ENCODE measurements at places on chromosomes 12 and 14. TPM values are rescaled to one million over a fixed set of nuclear protein-coding genes. Genes with fewer than 3 reads are reported as not detected.

DNA sequence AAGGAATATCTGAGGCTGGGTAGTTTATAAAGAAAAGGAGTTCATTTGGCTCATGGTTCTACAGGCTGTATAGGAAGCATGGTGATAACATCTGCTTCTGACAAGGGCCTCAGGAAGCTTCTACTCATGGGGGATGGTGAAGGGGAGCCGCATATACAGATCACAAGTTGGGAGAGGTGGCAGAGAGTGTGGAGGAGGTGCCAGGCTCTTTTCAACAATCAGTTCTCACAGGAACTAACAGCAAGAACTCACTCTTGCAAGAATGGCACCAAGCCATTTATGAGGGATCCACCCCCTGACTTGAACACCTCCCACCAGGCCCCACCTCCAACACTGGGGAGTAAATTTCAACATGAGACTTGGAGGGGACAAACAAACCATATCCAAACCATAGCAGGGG, 3.5 kb upstream of the TSPAN11 start:
- no peak for DNase-seq

DNA sequence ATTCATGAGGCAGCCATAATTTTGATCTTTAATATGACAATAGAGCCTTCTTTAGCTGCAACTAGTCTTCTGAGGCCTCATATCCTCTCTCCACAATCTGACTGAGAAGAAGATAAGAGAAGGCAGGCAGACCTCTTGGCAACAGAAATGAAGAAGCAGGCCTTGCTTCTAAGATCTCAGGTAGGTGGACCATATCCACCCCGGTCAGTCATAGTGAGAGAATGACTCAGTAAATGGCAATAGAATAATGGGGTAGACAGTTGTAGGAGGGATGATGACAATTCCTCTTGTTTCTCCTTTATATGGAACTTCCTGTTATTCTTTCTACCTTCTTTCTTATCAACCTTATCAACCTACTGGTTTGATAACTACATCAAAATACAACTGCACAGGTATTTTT, 246.7 kb upstream of the G2E3 start:
- no peak for DNase-seq

GRCh38 chr12:65996146-65996545, 134.4 kb downstream of the LLPH start:
- no peak for DNase-seq

GRCh38 chr12:116525418-116526001, 33.7 kb upstream of the MAP1LC3B2 start:
- DNase-seq: peak; percentile 97

DNA sequence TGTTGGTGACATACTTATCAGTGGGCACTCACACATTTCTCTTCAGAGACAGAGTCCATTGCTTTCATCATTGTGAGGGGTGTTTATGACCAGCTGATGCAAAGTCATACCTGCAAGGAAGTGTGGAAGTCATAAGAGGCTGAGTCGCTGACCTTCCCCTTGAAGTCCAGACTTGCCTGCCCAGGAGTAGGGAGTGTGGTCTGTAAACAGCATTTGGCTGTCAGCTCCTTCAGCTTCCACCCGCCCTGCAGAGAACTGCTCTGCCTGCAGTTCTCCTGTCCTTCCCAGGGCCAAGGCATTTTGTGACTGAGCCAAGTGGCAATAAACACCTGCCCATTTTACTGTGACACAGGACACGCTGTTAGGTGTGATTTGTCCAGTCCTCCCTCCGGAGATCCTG, 801.3 kb downstream of the BCL11B start:
- DNase-seq: no peak

DNA sequence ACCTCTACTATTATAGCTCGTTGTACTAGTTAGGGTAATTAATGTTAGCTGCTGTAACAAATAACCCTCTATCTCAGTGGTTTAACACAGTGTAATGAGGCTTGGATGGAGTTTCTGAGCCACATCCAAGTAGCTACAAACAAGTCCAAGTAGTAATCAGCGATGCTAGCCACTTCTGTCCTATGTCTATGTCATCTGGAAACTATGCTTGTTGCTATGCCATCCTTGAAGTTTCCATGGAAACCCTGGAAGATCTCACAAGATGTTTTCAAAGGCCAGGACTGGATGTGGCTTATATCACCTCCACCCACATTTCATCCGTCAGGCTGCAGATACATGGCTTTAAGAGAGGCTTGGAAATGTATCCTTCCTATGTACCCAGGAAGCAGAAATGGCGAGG, 422.1 kb downstream of the AACS start:
- no peak for DNase-seq

DNA sequence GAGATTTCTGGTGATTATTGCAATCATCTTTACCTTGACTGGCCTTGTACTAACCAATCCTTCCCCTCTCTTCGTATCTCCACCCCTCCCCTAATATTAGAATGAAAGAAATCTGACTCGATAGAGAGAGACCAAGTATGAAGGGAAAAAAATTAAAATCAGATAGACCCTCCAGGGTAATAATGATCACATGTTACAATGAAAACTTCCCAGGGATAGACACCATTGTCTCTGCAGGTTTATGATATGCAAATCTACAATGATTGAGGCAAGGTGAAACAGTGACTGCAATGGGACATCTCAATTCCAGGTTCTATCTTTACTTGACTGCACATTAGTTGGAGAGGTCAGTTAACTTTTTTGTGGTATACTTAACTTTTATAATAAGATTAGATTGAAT, 1.5 kb upstream of the NFKBIA start:
- DNase-seq: no peak

DNA sequence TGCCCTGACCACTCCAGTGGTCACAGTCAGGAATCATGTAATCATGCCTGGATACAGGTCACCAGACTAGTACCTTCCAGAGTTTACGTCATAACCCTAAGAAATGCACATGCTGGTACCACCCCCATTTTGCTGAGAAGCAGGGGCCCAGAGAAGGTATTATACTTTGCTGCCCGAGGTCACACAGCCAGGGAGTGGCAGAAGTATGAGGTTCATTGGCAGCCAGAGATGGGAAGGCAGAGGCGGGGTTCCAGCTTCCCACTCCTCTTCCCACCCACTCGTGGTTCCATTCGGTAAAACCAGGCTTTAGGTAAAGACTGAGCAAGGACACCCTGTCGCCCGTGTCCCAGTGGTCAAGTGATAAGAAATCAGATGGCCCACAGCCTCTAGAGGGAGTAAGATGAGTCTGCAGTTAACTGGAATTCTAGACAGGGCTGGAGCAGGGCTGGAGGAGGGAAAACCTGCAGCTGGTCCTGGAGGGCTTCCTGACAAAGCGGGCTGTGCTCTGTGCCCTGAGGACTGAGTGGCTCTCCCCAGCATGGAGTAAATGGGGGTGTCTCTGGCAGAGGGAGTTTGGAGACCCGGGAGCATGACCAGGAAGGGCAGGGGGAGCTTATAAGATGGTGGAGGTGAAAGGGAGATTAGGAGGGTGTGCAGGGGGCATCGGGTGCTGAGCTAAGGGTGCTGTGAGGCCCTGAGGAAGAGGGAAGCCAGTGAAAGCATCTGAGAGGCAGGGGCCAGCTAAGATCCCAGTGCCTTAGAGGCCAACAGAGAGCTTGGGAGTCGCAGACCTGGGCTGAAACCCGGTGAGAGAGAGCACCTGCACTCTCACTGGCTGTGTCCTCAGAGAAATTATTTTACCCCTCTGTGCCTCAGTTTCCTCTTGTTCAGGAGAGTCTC, 5.7 kb downstream of the FAM222A start:
- peak; percentile 39 for DNase-seq

DNA sequence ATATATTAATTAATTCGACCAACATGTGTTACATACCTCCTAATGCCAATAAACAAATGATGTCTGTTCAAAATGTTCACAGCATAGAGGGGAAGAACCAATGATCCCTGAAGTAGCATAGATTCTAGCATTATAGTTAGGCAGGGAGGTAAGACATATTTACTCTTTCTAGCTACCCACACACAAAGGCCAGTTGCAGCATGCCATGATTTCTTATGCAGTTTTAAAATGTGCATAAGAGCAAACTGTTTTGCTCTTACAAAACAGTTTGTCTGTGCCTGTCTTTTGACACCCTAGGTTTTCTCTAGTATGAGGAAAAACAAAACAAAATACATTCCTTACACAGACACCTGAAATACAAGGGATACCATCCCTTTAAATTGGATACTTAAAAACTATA, 61.9 kb downstream of the SLC16A7 start:
- no peak for DNase-seq

DNA sequence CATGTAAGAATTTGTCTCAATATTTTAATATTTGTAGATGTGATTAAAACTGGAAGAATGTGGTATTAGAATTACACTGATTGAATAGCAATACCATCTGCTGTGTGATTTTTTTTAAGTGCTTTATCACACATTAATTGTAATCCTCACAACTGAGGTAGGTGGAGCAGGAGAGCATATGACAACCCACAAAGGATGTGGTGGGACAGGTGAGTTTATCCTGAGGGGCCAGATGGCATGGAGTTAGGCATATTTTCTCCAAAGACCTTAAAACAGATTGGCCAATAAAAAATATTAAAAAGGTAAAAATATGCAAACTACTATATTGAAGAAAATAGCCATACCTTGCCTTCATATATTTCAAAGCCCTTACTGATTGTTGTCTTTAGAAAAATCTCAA, 7.8 kb downstream of the LRRC10 start:
- DNase-seq: no peak

DNA sequence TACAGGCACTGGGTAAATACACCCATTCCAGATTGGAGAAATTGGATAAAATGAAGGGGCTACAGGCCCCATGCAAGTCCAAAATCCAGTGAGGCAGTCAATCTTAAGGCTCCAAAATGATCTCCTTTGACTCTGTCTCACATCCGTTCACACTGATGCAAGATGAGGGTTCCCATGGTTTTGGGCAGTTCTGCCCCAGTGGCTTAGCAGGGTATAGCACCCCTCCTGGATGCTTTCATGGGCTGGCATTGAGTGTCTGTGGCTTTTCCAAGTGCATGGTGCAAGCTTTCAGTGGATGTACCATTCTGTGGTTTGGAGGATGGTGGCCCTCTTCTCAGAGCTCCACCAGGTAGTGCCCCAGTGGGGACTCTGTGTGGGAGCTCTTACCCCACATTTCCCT, 427.2 kb downstream of the TRHDE start:
- no peak for DNase-seq

- DNase-seq: no peak
Measured at GRCh38 chr12:33277376-33277775, 162.2 kb downstream of the SYT10 start.

DNA sequence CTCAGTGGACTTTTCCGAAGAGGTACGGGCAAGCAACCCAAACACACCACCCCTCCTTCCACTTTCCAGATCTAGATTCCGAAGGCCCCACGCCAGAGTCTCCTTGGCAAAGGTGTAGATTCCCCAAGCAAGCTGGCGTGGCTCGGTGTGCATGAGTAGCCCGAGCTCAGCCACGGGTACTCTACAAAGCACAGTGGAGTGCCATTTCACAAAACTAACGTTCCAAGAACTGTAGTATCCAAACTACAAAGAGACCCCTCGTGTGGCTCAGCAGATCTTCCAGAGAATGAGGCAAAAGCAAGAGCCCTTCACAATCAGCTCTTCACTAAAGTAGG, 72.1 kb downstream of the FOXN3 start:
- no peak for DNase-seq

ETV6 gene
- total RNA-seq: 6.6 TPM

TRMT5 gene
- 15.8 TPM for total RNA-seq

HSPA2 gene
- total RNA-seq: 16.5 TPM

PRH2 gene
- total RNA-seq: not detected

GPR162 gene
- total RNA-seq: not detected

TAS2R30 gene
- 0.66 TPM for total RNA-seq

ABHD12B gene
- total RNA-seq: not detected

RERGL gene
- total RNA-seq: not detected

GYS2 gene
- not detected for total RNA-seq
